Effector memory CD8-positive, alpha-beta T cell (primary cell): ENCODE measurements at places on chromosomes 2 and 18.

DNA sequence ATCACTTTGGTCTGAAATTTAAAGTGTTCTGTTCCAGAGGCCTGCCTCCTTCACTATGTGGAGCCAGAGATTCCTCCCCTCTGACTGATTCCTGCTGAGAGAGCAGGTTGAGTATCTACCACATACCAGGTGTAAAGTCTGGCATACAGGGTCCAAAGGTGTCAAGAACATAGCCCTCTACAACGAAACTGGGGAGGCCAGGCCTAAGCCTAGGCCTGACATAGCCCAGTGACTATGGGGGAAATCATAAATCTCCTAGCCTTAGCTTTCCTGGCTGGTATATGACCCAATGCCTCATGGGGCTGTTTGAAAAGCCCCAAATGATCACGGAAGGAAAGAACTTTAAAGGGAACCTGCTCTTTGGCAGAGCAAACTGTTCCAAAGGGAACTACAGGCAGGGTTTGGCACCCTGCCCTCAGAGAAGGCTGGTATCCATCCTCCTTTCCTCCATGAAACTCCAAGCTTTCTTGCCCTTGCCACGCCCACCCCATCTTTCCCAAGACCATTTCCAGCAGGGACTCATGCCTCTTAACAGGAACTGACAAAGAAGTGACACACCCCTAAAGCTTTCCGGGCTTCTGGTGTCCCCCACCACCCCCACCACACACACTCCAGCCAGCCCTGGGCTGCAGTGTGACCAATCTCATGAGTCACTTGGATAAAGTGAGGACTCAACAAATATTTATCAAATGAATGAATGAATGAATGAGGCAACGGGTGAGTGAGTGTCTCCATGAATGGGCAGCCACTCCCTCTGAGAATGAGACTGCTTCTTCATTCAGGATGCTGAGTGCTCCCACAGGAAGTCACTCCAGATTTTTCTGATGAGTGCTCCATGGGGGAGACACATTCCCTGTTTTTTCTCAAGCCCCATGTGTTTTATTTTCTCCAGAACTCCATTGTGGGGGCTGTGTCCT lies 114.5 kb upstream of the STPG4 start:
- H3K27ac ChIP-seq: no peak overlapping the region
- peaks cover 4% of the 10 kb centered on the region for H3K4me1 ChIP-seq
- H3K36me3 ChIP-seq: no peaks in the 10 kb centered on the region
- no peak overlapping the region for H3K4me3 ChIP-seq

DNA sequence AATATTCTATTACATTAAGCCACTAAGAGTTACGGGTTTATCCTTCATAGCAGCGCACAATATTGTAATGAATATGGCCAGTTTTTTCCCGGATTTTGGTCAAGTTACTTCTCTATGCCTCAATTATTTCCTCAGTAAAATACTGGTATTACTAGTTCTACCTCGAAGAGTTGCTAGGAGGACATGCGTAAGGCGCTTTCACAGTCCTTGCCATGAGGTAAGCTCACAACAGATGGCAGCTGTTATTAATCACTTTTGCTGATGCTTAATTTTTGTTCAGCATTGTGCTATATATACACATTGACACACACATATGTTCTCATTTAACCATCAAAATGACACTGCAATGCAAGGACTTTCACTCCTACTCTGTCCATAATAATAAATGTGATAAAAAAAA lies 101.5 kb downstream of the SCG2 start:
- H3K4me3 ChIP-seq: no peak overlapping the region
- peaks cover 8% of the 10 kb centered on the region for H3K27me3 ChIP-seq
- no peaks in the 10 kb centered on the region for H3K4me1 ChIP-seq
- DNase-seq: no peak
- H3K27ac ChIP-seq: no peak overlapping the region
- H3K36me3 ChIP-seq: peaks cover 4% of the 10 kb centered on the region

- DNase-seq: no peak
- H3K27me3 ChIP-seq: peaks cover 40% of the 10 kb centered on the region
- peaks cover 4% of the 10 kb centered on the region for H3K4me1 ChIP-seq
- H3K27ac ChIP-seq: no peak overlapping the region
Observed at GRCh38 chr2:30865892-30866681, 58.8 kb upstream of the CAPN13 start.

DNA sequence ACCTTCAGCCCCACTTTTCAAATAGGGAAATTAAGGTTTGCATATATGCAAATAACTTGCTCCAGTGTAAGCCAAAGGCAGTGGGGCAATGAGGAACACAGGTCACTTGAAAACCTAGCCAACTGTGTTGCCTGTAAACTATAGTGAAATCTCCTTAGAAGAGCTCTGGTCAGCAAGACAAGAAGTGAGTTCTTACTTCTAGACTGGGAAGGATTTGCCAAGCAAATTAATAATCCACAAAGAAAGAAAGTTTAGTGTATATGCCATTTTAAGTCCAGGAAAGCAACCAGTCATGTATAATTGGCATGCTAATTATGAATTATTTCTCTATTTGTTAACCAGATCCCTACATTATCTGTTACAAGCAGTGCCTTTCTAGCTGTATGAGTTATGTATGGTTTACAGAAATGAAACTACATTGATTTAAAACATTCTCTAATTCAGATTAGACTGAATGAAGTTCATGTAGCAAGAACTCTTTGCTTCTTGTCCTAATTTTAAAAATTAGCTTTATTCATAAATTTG lies 129.9 kb downstream of the MTX2 start:
- H3K36me3 ChIP-seq: no peaks in the 10 kb centered on the region
- no peak overlapping the region for H3K27ac ChIP-seq
- peaks cover 22% of the 10 kb centered on the region for H3K27me3 ChIP-seq
- no peaks in the 10 kb centered on the region for H3K4me1 ChIP-seq
- H3K4me3 ChIP-seq: no peak overlapping the region

DNA sequence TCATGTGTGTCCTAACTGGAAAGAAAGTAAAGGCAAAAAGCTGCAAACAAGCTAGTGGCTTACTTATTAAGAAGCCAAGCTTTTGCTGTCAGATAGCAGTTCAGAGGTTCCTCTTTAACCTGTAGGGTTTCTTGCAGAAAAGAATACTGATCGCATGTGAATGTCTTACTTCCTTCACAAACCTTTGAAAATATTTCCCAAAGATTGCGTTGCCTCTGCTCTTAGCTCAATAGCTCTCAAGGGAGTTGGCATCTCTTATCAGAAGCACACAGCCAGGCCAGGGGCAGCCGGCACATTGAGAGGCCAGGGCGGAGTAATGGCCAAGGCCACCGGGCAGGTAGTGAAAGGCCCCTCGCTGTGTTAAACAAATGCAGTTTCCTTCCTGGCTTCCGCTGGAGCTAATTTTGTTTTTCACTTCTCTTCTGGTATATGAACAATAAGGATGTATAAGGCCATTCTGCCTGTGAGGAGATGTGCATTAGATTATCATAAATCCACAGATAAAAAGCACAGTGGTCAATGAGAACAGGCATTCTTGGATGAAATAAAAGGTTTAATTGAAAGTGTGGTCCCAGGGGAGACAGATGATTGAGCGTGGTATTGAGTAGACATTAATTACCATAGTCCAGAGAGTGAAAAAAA lies 542.4 kb upstream of the NRP2 start:
- H3K36me3 ChIP-seq: no peaks in the 10 kb centered on the region
- H3K4me3 ChIP-seq: no peak overlapping the region
- H3K27me3 ChIP-seq: no peaks in the 10 kb centered on the region
- no peaks in the 10 kb centered on the region for H3K4me1 ChIP-seq

DNA sequence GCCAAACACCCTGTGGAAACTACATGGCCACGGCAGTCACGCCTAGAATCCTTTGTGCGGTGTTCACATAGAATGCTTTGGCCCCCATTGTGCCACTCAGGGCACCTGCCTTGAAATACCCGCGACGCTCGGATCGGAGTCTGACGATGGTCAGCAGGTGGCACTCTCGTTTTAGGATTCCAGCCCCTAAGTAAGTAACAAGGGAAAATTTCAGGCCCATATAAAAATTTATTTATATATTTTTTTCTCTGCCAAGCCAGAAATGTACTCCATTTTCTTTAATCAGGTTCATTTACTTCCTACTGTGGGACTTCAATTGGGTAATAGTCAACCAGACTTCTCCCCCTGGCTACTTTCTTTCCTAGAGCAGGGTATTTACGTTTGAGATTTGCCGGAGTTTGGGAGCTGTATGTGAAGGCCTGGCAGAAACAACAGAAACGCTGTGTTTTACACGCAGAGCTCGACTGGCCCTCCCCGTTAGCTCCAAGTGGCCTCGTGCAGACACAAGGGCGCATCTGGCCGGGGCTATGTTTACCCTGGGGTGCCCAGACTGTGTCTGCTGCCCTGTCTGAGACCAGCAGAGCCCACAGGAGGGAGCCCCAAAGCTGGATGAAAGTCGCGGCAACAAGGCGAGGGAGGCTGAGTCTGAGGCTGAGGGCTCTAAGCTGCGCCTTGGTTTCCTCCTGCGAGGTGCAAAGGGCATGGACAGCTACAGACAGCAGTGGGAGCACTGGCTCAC lies 41.6 kb downstream of the LRRC30 start:
- no peaks in the 10 kb centered on the region for H3K27me3 ChIP-seq
- H3K4me3 ChIP-seq: no peak overlapping the region
- no peak overlapping the region for H3K27ac ChIP-seq
- H3K4me1 ChIP-seq: no peaks in the 10 kb centered on the region
- peaks cover 4% of the 10 kb centered on the region for H3K36me3 ChIP-seq

DNA sequence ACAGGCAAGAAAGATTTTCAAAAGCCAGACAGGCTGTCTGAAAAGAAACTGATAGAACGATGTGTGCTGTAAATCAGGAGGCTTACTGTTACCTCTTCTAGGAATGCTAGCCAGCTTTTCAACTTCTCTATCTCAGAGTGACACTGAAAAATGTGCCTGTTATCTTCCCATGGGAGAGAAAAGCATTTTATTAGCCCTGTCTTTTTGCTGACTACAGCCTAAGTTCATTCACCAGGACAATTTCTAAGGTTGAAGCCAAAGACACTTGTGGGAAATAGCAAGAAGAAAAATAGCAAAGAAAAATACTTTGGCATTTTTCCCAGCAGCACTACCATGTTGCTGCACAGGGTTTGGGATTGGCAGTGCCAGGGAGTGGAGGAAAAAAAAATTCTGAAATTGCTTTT lies 34.0 kb downstream of the ABCB11 start:
- no peak overlapping the region for H3K27ac ChIP-seq
- no peak overlapping the region for H3K4me3 ChIP-seq
- H3K27me3 ChIP-seq: no peaks in the 10 kb centered on the region
- DNase-seq: no peak
- H3K4me1 ChIP-seq: peaks cover 5% of the 10 kb centered on the region

DNA sequence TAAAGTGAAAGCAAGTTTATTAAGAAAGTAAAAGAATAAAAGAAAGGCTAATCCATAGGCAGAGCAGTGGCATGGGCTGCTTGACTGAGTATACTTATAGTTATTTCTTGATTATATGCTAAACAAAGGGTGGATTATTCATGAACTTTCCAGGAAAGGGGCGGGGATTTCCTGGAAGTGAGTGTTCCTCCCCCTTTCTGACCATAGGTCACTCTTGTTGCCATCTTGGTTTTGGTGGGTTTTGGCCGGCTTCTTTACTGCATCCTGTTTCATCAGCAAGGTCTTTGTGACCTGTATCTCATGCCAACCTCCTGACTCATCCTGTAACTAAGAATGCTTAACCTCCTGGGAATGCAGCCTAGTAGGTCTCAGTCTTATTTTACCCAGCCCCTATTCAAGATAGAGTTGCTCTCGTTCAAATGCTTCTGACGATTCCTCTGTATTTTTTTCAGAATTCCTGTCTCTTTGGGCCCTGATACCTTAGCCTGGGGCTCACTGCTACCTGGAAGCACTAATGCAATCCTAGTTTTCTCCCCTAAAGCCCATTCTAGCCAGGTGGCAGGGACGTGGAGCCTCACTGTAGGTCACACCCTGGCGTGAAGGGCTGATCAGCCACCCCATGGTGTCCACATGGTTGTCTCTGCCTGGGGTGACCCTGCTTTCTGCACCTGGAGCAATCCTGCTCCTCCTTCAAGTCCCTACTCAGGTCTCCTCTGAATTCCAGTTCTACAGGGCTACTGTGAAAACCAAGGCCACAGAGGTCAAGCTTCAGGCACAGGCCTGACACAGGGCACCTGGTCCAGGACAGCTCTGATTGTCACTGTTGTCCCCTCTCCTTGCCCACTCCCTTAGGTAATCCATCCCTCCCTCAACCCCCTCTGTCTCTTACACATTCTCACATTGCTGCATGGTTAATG lies 6.0 kb upstream of the SLC35F6 start:
- no peak overlapping the region for H3K4me3 ChIP-seq
- peaks cover 2% of the 10 kb centered on the region for H3K4me1 ChIP-seq
- H3K27me3 ChIP-seq: peaks cover 7% of the 10 kb centered on the region
- DNase-seq: no peak

DNA sequence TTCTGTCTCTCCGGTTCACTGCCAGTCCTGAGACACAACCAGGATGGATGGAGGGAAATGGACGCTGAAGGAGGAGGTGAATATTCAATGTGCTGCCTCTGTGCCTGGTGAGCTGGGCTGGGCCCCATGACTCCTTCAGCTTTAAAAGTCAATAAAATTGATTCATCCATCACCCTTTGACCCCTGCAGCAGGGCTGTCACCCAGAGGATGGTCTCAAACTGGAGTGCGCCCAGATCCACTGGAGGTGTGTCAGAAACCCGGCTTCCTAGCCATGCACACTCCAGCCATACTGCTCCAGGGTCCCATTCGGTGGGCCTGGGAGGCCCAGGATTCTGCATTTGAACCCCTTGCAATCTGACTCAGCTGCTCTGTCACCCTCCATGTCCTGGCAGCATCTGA lies 94.1 kb upstream of the BOD1L2 start:
- H3K4me1 ChIP-seq: no peaks in the 10 kb centered on the region
- H3K27ac ChIP-seq: no peak overlapping the region
- H3K27me3 ChIP-seq: peaks cover 45% of the 10 kb centered on the region
- no peak for DNase-seq
- H3K36me3 ChIP-seq: no peaks in the 10 kb centered on the region

- H3K36me3 ChIP-seq: no peaks in the 10 kb centered on the region
- no peaks in the 10 kb centered on the region for H3K27me3 ChIP-seq
- peak overlapping the region; percentile 71 for H3K27ac ChIP-seq
- no peak for DNase-seq
Observed at GRCh38 chr2:134581877-134582546, 136.8 kb downstream of the TMEM163 start.

GRCh38 chr18:24443870-24444269 lies 16.6 kb upstream of the HRH4 start:
- no peaks in the 10 kb centered on the region for H3K27me3 ChIP-seq
- H3K4me3 ChIP-seq: no peak overlapping the region
- H3K27ac ChIP-seq: no peak overlapping the region
- H3K36me3 ChIP-seq: peaks cover 48% of the 10 kb centered on the region

- DNase-seq: no peak
- H3K27ac ChIP-seq: no peak overlapping the region
- H3K27me3 ChIP-seq: peaks cover 36% of the 10 kb centered on the region
- H3K4me3 ChIP-seq: no peak overlapping the region
- H3K36me3 ChIP-seq: peaks cover 4% of the 10 kb centered on the region
Observed at GRCh38 chr2:20052861-20053281, 1.4 kb upstream of the LAPTM4A start.

DNA sequence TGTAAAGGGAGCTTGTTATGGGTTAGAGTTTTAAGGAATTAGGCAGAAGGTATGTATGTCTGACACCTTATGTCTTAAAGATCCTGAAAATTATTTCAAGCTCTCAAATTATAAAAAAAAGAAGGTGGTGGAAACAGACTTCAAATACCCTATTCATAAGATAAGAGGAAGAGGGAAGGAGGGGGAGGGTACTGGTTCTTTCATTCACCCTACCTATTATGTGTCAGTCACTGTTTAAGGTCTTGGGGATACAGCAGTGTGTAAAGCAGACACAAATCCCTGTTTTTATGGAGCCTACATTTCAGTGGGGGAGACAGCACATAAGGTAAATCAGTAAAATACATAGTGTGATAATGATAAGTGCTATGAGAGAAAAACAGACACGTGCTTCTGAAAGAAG lies 184.4 kb downstream of the FHOD3 start:
- H3K27ac ChIP-seq: no peak overlapping the region
- H3K27me3 ChIP-seq: peaks cover 25% of the 10 kb centered on the region
- H3K36me3 ChIP-seq: no peaks in the 10 kb centered on the region
- no peak for DNase-seq
- H3K4me1 ChIP-seq: no peaks in the 10 kb centered on the region
